ENCODE measurements at places on chromosomes 1 and 21.

- DNase-seq = no peak
Observed at GRCh38 chr1:30601316-30602085, 121.9 kb downstream of the MATN1 start.

DNA sequence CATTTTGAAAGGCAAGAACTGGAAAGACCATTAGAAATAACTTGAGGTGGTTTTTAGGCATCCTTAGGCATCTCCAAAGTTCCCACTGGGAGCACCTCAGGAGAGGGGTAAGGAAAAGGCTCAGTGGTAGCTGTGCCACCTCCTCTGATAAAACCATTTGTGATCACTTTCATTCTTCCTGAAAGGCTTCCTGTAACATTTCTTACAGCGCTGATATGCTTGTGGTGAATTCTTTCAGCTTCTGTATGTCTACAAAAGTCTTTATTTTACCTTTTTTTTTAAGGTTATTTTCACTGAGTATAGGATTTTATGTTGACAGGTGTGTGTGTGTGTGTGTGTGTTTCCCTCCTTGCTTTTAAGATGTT, 54.8 kb downstream of the VANGL2 start:
- no peak for DNase-seq

GRCh38 chr1:92030656-92031107, 897 bp downstream of the EPHX4 start:
- DNase-seq = no peak

GRCh38 chr1:39653546-39654031, 14.1 kb upstream of the HEYL start:
- DNase-seq = peak; percentile 62

GRCh38 chr1:184745929-184746638, 8.6 kb downstream of the EDEM3 start:
- no peak for DNase-seq

DNA sequence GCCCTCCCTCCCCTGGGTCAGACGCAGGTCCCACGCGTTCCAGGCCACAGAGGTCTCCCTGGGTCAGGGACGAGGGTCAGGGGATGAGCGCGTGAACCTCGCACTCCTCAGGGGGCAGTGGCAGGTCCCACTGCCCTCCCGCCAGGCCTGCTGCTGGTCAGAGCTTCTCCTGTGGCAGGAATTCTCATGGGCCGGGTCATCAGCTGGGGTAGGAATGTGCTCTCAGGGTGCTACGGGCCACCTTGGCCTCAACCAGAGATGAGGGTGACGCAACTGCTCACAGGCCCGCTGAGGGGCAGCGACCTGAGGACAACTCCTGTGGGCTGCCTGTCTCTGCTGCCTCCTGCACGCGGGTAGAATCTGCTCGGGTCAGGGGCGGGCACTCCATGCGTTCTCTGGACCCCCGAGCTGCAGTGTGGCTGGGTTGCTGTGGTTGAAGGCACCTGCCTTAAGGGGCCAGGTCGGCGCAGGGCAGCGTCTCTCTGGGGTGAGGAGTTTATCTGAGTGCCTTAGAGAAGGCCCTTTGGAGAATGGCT, 128.8 kb downstream of the PRDM16 start:
- DNase-seq = no peak

DNA sequence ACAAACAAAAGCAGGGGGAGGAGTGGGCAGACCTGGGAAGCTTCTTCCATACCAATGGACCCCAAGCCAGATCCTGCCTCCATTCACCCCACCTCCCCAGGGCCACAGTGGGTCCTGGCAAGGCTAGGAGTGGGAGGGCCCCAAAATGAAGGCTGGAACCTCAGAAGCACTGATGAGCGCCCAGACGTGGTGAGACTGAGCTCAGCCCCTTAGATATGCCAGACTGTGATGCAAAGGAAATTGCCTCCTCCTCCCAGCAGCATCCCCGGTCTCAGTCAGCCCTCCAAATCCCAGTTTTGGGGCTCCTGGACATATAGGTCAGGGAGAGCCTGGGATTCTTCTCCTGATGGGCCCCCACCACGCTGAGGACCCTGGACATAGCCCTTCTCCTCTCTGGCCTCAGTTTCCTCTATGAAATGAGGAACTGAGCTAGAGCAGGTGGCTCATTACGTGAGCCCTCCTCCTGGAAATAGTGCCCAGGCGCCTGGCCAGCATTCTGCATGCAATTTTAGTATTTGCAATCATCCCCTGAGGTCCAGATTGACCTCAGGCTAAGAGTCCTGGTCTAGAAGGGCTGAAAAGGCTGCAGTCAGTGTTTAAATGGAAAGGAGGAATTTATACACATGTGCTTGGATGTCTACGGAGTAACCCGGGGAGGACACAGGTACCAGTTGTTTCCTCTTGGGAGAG, 33.5 kb downstream of the RHBG start:
- DNase-seq = no peak

GRCh38 chr1:230415405-230416132, 10.6 kb downstream of the PGBD5 start:
- no peak for DNase-seq
